ENCODE measurements at places on chromosomes 16 and 17.

DNA sequence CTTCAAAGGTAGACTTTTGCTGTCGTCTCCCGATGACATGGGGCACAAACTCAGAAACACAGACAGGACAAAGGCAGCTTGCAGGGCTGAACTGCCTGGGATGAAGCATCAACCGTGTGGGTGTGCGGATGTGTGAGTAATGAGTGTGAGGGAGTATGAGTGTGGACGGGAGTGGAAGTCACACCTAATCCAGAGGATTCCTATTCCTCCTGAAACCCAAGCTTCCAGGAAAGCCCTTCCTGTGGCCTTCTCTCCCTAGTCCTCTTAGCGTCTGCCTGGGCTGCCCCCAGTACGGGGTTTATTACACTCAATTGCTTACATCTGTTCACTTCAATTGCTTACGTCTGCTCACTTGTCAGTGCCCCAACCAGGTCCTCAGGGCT, 2.3 kb upstream of the IL4R start:
- DNase-seq: no peak

GRCh38 chr17:49514071-49514721, 19.1 kb downstream of the NGFR start:
- no peak for DNase-seq

GRCh38 chr17:20289984-20290383, 177.4 kb downstream of the LGALS9B start:
- DNase-seq: no peak

DNA sequence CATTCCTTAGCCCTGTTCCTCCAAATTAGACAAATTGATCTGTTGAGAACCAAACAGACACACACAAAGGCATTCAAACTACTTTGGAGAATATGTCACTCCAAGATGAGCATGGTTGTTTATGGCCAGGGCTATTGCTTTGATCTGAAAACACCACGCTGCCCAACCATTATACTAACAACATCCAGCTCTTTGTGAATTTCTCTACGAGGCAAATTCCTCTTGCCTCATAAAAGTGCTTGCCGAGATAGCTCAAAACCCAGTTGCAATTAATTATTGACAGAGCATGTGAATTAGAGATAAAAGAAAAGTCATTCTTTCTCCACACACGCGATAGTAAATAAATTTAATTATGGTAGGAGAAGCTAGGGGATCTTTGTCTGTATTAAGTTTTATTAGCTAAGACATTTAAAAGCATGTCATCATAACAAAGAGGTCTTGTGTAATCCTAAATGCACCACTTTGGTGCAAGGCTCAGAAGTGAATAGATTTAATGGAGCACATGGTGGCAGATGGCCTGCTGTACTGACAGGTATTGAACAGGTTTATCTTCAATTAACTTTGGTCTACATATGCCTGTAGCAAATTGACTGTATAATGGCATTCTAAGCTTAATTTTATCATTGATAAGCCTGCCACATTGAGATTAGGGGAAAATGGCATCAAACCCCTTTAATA, 441.8 kb downstream of the HS3ST4 start:
- DNase-seq: no peak

DNA sequence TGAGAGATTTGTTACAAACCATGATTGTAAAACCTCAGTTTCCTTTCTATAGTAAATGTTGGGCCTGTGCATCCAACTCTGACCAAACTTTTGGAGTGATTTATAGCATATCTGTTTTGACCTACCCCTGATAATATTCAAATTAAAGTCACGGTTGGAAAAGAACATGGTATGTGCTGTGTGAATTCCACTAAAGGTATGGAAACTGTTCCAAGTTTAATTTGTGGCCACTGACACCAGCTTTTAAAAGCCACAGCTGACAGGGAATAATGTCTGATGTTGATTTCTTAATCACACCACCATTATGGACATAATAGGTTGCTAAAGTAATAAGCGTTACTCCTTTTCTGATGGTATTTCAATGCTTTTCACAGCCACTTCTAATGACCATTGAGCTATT, 1215.9 kb downstream of the CDH8 start:
- DNase-seq: no peak

GRCh38 chr17:27449541-27449940, 6.7 kb upstream of the KSR1 start:
- DNase-seq: no peak

GRCh38 chr17:79954281-79955166, 81.1 kb downstream of the TBC1D16 start:
- no peak for DNase-seq

DNA sequence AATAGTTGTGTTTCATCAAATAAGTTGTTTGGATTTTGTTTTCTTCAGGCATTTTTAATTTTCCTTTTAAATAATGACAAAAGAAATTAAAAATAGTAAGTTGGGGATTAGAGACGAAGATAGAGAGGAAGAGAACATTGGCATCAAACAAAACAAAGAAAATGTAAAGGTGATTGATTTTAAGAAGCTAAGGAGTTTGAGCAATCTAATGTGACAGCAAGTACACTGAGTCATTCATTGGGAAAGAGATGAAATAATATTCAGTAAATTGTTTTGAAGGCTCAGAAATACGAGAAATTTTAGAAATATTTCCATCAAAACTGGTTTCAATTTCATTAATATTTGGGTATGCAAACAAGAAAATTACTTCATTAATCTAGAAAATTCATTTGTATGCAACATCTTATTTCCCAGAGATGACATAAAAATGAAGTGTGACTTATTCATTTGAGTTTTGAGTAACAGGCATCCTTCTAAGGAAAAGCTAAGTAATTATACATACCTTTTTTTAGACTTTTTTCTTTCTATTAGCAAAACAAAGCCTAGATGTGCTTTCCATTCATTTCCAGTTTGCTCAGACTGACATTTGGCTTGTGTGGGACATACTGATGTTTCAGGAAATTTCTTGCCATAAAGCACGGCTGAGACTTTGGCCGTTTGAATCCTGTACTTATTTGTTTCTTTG, 66.7 kb downstream of the COX10 start:
- DNase-seq: no peak

- no peak for DNase-seq
Observed at GRCh38 chr17:43601280-43602039, 55.3 kb upstream of the ETV4 start.

- no peak for DNase-seq
Observed at GRCh38 chr17:68497885-68498319, 14.3 kb upstream of the PRKAR1A start.

DNA sequence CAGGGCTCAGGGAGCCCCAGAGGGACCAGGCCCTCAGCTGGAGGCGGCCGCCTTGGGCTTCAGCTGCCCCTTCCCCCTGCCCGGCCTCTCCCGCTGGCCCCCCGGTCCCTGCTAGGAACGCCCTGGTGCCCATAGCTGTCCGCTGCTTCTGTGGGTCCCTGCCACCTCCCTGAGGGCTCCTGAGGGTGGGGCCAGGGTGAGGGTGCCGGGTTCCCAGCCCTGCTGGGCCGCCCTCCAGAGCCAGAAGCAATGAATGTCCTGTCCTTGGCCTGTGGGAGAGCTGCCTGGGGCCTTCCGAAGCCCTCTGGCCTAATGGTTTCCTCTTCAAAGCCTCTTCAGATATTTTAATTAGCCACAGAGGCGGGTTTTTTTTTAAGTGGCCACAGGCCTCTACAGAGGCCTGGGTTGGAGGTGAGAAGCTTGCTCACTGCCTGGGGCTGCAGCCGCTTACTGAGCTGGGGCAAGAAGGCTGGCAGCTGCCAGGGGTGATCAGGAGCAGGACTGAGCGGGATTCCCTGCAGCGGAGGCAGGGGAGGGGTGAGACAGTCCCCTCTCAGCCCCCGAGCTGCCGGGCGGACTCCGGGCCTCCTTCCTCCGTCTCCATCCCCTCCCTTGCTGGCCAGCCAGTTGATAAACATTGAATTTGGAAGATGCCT, 9.9 kb downstream of the CENPX start:
- DNase-seq: no peak

GRCh38 chr17:30571921-30572320, 94.7 kb downstream of the GOSR1 start:
- DNase-seq: no peak

GRCh38 chr17:41522301-41523224, 3.9 kb upstream of the KRT15 start:
- DNase-seq: no peak

GRCh38 chr16:74034200-74034599, 262.4 kb upstream of the PSMD7 start:
- DNase-seq: no peak

DNA sequence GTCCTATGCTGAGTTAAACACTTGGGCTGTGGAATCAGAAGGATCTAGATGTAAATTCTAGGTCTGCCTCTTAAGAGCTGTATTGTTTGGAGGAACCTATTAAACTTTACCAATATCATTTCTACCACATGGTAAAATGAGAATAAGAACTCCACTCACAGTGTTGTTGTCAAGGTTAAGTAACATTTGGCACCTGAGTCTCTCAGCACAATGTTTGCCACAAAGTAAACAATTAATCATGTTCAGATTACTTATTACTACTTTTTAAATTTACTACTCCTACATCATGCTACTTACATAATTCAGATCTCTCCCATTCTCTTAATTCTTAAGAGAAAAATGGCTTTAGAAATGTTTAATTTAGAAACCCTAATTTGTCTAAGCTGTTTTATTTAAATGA, 305.9 kb downstream of the CA10 start:
- no peak for DNase-seq

DNA sequence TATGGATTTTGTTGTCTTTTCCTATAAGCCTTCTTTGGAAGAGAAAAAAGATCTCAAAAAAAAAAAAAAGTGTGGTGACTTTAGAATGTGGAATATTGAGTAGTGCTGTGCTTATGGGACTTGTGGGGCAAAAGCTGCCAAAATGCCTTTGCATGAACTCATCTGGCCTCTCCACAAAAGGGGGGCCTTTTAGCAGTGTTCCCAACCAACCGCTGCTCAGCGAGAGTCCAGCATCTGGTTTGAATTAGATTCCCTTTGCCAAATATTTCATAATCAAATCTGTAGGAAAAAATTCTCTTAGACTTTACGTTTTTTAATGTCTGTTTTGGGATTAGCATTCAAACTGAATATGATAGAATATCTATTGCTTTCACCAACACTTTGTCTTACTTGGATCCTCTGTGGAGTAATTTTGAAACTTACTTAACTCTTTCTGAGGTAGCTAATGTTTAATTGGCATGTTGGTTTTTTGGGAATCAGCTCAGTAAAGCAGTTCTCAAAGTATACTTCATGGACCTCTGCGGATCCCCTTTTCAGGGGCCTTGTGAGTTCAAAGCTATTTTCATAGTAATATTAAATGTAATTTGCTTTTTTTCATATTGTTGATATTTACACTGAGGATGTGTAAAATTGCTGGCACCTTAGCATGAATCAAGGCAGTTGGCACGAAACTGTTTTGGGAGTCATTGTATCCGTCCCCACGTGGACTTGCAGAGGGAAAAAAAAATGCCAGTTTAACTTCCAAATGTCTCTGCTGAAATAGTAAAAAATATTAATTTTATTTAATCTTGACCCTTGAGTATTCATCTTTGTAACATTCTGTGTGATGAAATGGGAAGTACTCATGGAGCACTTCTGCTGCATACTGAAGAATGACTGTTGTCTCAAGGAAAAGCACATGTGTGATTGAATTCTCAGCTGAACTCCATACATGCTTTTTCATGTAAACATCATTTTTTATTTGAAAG, 34.7 kb upstream of the VPS4A start:
- no peak for DNase-seq

DNA sequence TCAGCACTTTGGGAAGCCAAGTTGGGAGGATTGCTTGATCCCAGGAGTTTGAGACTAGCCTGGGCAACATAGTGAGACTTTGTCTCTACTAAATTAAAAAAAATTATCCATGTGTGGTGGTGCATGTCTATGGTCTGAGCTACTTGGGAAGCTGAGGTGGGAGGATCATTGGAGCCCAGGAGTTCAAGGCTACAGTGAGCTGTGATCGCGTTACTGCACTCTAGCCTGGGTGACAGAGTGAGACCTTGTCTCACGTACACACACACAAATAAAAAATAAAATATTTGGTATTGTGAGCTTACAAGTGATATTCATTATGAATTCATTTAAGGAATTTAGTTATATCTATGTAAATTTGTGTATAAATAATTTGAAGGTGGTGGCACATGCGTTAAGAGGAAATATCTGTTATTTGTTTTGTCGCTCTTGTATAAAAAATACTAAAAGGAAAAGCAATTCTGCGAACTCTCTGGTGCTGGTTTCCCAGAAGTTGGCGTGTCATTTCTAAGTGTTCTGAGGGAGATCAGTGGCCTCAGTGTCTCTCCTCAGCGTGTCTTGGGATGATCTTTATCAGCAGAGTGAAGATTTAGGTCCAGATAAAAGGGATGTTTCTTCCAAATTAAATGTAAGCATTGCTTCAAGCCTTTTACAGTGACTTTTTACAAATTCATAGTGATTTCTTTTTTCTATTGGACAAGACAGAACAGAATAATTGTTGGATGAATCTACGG, 187.6 kb downstream of the FTO start:
- no peak for DNase-seq

DNA sequence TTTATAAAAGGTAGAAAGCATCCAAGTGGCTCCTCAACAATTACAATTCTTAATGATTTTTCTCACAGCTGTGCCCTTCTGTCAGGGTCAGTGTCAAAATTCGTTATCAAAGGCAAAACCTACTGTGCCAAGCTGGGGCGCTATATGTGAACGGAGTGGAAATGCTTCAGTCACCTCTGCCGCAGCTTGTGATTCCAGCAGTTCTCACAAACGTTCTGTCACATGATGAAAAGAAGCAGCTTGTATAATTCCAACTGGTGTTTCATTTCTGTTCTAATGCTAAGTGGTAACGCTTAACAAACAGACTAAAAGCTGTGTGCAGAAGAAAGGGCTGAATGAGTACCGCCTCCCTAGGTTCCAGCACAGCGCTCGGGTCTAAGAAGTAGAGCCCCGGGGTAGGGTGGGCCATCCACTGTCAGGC, 14.2 kb downstream of the PLD6 start:
- no peak for DNase-seq

GRCh38 chr17:34997355-34997862, 17.1 kb downstream of the LIG3 start:
- DNase-seq: no peak

- no peak for DNase-seq
Observed at GRCh38 chr17:13005530-13005929, 12.3 kb downstream of the ELAC2 start.

DNA sequence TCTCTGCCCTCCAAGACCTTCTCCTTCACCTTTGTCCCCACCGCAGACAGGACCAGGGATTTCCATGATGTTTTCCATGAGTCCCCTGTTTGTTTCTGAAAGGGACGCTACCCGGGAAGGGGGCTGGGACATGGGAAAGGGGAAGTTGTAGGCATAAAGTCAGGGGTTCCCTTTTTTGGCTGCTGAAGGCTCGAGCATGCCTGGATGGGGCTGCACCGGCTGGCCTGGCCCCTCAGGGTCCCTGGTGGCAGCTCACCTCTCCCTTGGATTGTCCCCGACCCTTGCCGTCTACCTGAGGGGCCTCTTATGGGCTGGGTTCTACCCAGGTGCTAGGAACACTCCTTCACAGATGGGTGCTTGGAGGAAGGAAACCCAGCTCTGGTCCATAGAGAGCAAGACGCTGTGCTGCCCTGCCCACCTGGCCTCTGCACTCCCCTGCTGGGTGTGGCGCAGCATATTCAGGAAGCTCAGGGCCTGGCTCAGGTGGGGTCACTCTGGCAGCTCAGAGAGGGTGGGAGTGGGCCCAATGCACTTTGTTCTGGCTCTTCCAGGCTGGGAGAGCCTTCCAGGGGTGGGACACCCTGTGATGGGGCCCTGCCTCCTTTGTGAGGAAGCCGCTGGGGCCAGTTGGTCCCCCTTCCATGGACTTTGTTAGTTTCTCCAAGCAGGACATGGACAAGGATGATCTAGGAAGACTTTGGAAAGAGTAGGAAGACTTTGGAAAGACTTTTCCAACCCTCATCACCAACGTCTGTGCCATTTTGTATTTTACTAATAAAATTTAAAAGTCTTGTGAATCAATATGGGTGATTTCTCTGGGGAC, 12.2 kb downstream of the CX3CL1 start:
- no peak for DNase-seq

GRCh38 chr16:76676356-76676755, 399.2 kb downstream of the CNTNAP4 start:
- DNase-seq: no peak
